A549 treated with CpdA at 1 μM for 4 hours (cell line): ENCODE measurements at places on chromosomes 11 and 22. TPM values are rescaled to one million over a fixed set of nuclear protein-coding genes. Genes with fewer than 3 reads are reported as not detected.

Gene CDC42BPG
- total RNA-seq, result 1.4 to 1.8 TPM (median 1.6 TPM) in 5 replicates

Gene C11orf65
- total RNA-seq, result 0.13 to 0.54 TPM (median 0.48 TPM) in 3 of 5 replicates, not detected in the others

Gene WT1
- 5.7 to 6.9 TPM (median 6.2 TPM) in 5 replicates for total RNA-seq

Gene HOATZ
- not detected in 5 replicates for total RNA-seq

Gene C11orf91
- 0.50 to 1.1 TPM (median 0.66 TPM) in 5 replicates for total RNA-seq

Gene OR4D5
- total RNA-seq, result not detected in 5 replicates

Gene CSNK2A3
- 1.4 to 1.8 TPM (median 1.5 TPM) in 5 replicates for total RNA-seq

Gene BRSK2
- 4.3 to 7.7 TPM (median 7.0 TPM) in 5 replicates for total RNA-seq

Gene B3GAT1
- 0.02 TPM in 1 of 5 replicates, not detected in the others for total RNA-seq
